ENCODE measurements at places on chromosomes 6 and 20.
A peak's percentile ranks its signal among the peaks of the same experiment; 100 is the strongest.

DNA sequence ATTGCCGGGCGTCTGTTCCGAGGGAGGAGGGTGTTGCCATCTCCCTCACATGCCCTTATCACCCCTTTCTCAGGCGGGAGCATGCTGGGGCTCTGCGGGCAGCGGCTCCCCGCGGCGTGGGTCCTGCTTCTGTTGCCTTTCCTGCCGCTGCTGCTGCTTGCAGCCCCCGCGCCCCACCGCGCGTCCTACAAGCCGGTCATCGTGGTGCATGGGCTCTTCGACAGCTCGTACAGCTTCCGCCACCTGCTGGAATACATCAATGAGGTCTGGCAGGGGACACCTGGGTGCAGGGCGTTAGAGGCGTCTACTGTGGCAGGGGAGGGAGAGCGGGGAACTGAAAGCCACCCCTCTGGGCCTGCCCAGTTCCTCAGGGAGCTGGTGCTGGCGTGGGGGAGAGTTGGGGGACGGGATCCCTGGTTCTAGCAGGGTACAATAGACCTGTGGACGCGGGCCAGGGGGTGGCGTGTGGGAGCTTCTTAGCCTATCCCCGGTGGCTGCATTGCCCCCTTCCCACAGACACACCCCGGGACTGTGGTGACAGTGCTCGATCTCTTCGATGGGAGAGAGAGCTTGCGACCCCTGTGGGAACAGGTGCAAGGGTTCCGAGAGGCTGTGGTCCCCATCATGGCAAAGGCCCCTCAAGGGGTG, 697 bp downstream of the PPT2 start:
- peak; percentile 91 for DNase-seq
- peak overlapping the region; percentile 100 for H3K4me3 ChIP-seq

DNA sequence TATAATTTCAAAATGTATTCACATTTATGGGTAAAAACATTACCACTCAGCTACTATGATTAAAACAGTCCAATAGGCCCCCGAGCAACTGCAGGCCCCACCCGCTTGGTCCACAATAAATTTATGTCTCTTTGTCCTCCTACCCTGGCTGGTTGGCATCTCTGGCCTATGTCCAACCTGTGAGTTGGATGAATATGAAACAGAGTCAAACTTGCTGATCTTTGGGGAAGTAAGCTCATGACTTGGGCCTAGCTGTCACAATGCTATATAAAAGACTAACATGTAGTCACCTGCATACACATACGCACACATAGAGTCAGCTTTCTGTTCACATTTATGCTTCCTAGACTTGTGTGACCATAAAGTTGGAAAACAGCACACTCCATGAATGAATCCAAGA, 20.5 kb downstream of the MAP7 start:
- H3K27me3 ChIP-seq, result no peaks in the 10 kb centered on the region
- no peak for DNase-seq
- no peak overlapping the region for H3K4me3 ChIP-seq
- peaks cover 77% of the 10 kb centered on the region for H3K4me1 ChIP-seq
- peak overlapping the region; percentile 22 for H3K27ac ChIP-seq
- no peaks in the 10 kb centered on the region for H3K36me3 ChIP-seq

GRCh38 chr6:152680879-152681517, 16.7 kb upstream of the MYCT1 start:
- peak overlapping the region; percentile 95 for H3K27ac ChIP-seq
- no peaks in the 10 kb centered on the region for H3K27me3 ChIP-seq

DNA sequence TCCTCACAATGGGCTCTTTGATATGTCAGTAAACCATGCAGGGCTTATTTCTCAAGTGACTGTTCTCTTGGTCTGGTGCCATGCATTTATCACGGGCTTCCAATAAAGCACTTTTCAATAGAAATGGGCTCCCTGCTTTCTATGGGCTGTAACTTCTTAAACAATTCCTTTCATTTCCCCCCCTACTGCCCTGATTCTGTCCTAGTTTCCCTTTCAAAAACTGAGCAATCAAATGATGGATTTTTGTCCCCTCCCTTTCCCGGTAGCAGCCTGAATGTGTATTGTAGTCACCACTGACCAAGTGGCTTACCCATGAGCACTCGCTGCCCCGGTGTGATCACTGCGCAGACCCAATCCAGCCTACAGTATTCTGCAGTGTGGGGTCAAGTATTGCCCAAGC, 13.9 kb downstream of the RPS10 start:
- DNase-seq, result no peak
- H3K27me3 ChIP-seq, result no peaks in the 10 kb centered on the region
- H3K4me3 ChIP-seq, result no peak overlapping the region
- 0 out of 2 replicates have a peak, but pooled peaks cover 7% of the 10 kb centered on the region for H3K36me3 ChIP-seq

GRCh38 chr20:15113144-15113773, 775.8 kb upstream of the FLRT3 start:
- no peak overlapping the region for H3K4me3 ChIP-seq
- DNase-seq, result no peak
- no peaks in the 10 kb centered on the region for H3K27me3 ChIP-seq
- H3K4me1 ChIP-seq, result no peaks in the 10 kb centered on the region
- H3K36me3 ChIP-seq, result no peaks in the 10 kb centered on the region
- no peak overlapping the region for H3K27ac ChIP-seq

- H3K4me1 ChIP-seq, result no peaks in the 10 kb centered on the region
- no peak overlapping the region for H3K4me3 ChIP-seq
- no peaks in the 10 kb centered on the region for H3K27me3 ChIP-seq
- H3K36me3 ChIP-seq, result no peaks in the 10 kb centered on the region
- H3K27ac ChIP-seq, result no peak overlapping the region
These were observed 25.7 kb downstream of the CST2 start for GRCh38 chr20:23800865-23801264.

GRCh38 chr6:31479933-31480535, 17.9 kb upstream of the MICB start:
- no peaks in the 10 kb centered on the region for H3K4me1 ChIP-seq
- DNase-seq, result no peak
- no peaks in the 10 kb centered on the region for H3K36me3 ChIP-seq
- no peak overlapping the region for H3K27ac ChIP-seq
- no peaks in the 10 kb centered on the region for H3K27me3 ChIP-seq

- H3K27ac ChIP-seq, result no peak overlapping the region
- H3K27me3 ChIP-seq, result no peaks in the 10 kb centered on the region
- peak; percentile 20 for DNase-seq
- H3K4me1 ChIP-seq, result peaks cover 48% of the 10 kb centered on the region
- no peaks in the 10 kb centered on the region for H3K36me3 ChIP-seq
These were observed 330.5 kb downstream of the EPHA7 start for GRCh38 chr6:93088621-93089501.

DNA sequence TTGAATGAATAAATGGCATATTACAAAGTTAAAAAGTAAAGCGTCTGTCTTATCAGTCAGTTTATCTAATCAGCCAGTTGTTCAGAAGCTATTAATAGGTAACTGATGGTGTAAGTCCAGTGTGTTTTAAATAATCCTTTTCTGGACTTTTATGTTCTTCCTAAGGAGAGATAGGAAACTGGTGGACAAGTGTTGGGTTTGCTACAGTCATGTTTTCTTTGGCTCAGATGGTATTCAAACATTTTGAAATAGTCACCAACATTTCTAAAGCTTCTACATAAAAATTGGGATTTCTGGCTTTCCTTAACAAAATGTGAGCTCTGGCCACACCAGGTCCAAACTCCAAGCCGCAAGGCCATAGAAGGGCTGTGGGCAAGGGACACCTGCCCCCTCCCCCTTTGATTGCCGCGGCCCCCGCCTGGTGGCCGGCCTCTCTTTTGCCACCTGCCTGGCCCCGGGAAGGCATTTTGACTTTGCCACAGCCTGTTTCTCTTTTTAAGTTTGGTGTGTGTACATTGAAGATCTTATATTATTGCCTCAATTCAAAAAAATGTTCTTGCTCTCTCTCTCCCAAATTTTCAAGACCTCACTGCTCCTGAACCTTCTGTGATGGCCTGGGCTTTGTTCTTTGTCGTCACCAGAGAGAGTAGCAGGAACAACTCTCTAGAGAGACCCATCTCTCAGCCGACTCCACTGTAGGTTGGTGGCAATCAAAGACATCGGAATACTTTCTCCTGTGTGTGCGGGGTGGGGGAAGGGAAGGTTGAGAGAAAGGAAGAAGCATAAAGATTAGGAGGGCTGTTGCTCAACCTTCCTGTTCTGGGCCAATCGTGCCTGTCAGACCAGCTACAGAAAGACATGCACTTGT, 84.0 kb upstream of the ZNF217 start:
- H3K36me3 ChIP-seq, result no peaks in the 10 kb centered on the region
- H3K4me1 ChIP-seq, result peaks cover 25% of the 10 kb centered on the region
- no peak overlapping the region for H3K27ac ChIP-seq
- H3K4me3 ChIP-seq, result peak overlapping the region; percentile 12

GRCh38 chr6:144712541-144712940, 427.4 kb downstream of the UTRN start:
- H3K4me3 ChIP-seq, result no peak overlapping the region
- H3K4me1 ChIP-seq, result peaks cover 22% of the 10 kb centered on the region
- H3K27me3 ChIP-seq, result no peaks in the 10 kb centered on the region
- DNase-seq, result no peak
- peak overlapping the region; percentile 59 for H3K27ac ChIP-seq

DNA sequence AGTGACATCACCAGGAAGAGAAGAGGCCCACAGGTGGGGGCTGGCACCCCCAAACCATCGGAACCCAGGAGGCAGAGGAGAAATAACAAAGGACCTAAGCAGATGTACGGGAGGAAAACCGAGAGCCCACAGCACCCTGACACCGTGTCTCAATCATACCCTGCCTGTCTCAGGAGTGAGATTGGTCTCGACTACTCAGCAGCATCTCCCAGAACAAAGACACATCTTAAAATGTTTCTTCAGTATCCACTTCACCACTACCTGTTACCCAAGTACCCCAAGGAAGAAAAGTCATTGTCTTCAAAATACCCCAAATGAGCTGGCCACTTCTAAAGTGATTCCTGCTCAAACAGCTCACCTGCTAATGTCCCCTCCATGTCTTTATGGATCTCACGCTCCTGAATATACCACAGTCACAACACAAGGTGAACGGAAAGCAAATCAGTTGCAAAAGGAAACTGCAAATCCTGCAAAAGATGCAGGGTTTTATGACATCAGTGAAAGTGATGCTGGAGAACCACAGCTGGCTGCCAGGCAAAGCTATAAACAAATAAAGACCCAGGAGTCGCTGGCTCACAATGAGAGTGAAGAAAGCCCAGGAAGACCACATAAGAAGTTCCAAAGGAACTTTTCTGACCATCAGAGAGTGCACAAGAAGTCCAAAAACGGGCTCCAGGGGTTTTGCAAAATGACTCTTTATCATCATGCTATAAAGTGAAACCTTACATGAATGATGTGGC, 44.1 kb downstream of the PREX1 start:
- no peak for DNase-seq
- H3K27me3 ChIP-seq, result no peaks in the 10 kb centered on the region
- H3K36me3 ChIP-seq, result no peaks in the 10 kb centered on the region
- no peaks in the 10 kb centered on the region for H3K4me1 ChIP-seq

DNA sequence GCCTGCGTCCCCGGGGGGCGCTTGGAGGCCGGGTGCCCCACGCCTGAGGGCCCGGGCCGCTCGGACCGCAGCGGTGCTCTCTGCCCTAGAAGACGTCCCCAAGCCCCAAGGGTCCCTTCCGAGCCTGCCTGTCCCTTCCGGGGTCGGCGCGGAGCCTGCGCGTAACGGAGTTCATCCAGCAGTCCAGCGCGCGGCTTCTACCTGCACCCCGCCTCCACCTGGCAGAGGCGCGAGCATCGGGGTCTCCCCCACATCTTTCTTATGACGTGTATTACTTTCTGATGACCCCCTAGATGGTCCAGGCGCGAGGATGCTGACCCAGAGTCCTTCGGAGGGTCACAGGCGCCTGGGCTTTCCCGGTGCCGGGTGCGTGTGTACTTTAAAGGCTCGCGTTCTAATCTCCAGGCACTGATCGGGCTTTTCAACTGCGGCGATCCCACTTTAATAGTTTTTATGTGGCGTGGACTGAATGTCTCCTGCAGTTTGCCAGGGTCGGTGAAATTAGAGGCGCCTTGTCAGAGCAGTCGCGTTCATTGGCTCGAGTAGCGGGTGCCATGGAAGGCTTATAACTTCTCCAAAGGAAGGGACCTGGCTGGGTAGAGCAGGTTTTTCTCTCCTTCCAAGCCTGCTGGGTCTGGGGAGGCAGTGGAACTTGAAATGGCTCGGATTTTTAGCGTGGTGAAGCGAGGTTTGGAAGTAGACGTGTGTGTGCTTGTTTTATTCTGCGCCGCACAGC, 912 bp downstream of the EYA4 start:
- peaks cover 86% of the 10 kb centered on the region for H3K27me3 ChIP-seq
- H3K4me3 ChIP-seq, result peak overlapping the region; percentile 80
- H3K4me1 ChIP-seq, result peaks cover 22% of the 10 kb centered on the region
- peak; percentile 49 for DNase-seq
- no peak overlapping the region for H3K27ac ChIP-seq
- no peaks in the 10 kb centered on the region for H3K36me3 ChIP-seq

GRCh38 chr20:37373020-37373598, 27.2 kb downstream of the SRC start:
- no peaks in the 10 kb centered on the region for H3K4me1 ChIP-seq
- no peak for DNase-seq
- H3K4me3 ChIP-seq, result no peak overlapping the region
- no peaks in the 10 kb centered on the region for H3K27me3 ChIP-seq
- no peak overlapping the region for H3K27ac ChIP-seq
- 0 out of 2 replicates have a peak, but pooled peaks cover 4% of the 10 kb centered on the region for H3K36me3 ChIP-seq

GRCh38 chr20:48006036-48006833, 221.0 kb upstream of the SULF2 start:
- no peaks in the 10 kb centered on the region for H3K36me3 ChIP-seq
- H3K4me1 ChIP-seq, result peaks cover 7% of the 10 kb centered on the region
- DNase-seq, result no peak
- H3K27ac ChIP-seq, result no peak overlapping the region

DNA sequence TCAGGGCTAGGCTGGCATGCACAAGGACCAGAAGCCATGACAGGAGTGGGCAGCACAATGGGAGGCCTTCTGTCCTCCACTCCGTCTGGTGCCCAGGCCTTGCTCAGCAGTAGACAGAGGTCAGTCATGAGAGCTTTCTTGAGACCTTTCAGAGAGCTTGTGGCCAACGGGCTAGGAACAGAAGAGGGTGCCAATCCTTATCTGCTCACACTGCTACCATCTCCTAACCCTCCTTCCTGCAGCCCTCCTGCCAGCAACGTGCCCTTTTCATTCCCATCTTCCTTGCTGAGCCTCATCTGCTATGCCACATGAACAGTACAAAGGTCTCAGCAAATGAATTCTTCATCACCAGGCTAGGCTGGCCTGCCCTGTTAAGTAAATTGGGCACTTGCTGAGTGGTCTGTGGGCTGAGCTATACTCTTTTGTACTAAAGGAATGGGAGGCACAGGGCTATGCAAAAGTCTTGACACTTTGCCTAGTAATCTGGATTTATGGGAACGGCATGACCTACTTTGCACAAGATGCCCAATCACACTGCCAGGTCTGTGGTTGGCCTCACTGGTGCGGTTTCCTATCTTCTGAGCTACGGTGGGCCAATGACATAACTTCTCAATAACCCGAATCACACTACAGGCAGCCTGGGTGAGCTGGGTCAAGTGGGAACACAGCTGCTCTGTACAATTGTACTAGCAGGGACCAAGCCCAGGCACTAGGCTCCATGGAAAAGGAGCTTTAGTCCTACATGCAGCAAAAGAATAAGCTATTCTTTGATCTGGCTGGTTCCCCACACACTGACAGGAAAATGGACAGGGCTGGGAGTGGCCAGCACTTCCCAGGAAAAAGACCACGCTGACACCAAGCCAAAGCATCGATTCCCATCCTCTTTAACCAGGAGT, 47.8 kb downstream of the ELOVL5 start:
- H3K27me3 ChIP-seq, result no peaks in the 10 kb centered on the region
- H3K4me1 ChIP-seq, result peaks cover 30% of the 10 kb centered on the region
- H3K27ac ChIP-seq, result no peak overlapping the region

- H3K27me3 ChIP-seq, result peaks cover 25% of the 10 kb centered on the region
- H3K27ac ChIP-seq, result no peak overlapping the region
- H3K36me3 ChIP-seq, result 0 out of 2 replicates have a peak, but pooled peaks cover 3% of the 10 kb centered on the region
These were observed 15.7 kb downstream of the ADISSP start for GRCh38 chr20:3751675-3752385.

Data from GM23338 (cell line).